ENCODE measurements at places on chromosomes 13 and 19. TPM values are rescaled to one million over a fixed set of nuclear protein-coding genes. Genes with fewer than 3 reads are reported as not detected.

Gene NLRP9
- not detected for total RNA-seq

Gene DDX39A
- total RNA-seq: 32.0 TPM

Gene C13orf46
- total RNA-seq: 0.47 TPM

Gene CBLC
- 0.09 TPM for total RNA-seq

Gene ZNF665
- total RNA-seq: 5.4 TPM

Gene WDR88
- total RNA-seq: 0.17 TPM

Gene PTGER1
- total RNA-seq: 6.6 TPM

Gene SH2D3A
- total RNA-seq: not detected

Gene MATK
- not detected for total RNA-seq

Gene IL11
- total RNA-seq: 0.94 TPM

Gene SPRED3
- 2.0 TPM for total RNA-seq

Gene TMC4
- 0.43 TPM for total RNA-seq

Gene FLT3
- total RNA-seq: not detected

Gene FXYD5
- total RNA-seq: 16.8 TPM

Data from bronchial smooth muscle cell (primary cell).